ENCODE measurements at places on chromosomes 12 and 14.

DNA sequence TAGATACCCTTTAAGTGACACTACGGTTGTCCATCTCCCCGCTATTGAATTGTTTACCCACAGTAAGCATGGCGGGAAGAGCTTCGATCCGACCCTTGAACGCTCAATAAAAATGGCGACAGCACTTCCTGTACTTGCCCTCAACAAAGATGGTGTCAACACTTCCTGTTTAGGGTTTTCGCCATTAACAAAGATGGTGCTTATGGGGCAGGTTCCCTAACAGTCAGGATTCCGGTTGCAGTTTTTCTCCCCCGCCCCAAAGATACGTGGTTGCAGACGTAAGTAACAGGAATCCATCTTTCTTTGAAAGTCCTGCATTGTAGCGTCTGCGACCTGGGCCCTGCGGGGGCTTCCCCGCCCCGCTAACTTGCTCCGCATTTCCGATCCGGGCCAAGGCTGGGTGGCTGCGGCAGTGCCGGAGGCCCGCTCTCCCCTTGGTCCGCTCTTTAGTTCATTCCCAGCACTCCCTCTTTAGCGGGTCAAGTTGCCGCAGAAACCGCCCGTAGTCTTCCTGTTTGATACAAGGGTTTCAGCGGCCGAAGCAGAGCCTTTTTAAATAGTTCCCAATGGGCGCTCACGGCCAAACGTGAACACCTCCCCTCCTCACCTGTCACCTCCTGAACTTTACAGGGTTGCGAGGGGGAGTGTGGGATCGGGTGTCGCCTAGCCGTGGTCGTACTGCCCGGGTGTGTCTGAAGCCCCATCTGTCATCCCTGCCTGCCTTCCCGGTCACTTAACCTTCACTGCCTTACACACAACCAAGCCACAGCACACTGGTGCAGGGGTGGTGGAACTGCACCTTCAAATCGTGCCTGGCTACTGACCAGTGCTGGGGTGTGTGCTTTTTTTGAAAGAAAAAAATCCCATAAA lies at the start of gene CRADD:
Gene CRADD, plus strand, starts transcription at position 181 of the 870 bp plus-strand sequence.
- peak; percentile 97 for DNase-seq

DNA sequence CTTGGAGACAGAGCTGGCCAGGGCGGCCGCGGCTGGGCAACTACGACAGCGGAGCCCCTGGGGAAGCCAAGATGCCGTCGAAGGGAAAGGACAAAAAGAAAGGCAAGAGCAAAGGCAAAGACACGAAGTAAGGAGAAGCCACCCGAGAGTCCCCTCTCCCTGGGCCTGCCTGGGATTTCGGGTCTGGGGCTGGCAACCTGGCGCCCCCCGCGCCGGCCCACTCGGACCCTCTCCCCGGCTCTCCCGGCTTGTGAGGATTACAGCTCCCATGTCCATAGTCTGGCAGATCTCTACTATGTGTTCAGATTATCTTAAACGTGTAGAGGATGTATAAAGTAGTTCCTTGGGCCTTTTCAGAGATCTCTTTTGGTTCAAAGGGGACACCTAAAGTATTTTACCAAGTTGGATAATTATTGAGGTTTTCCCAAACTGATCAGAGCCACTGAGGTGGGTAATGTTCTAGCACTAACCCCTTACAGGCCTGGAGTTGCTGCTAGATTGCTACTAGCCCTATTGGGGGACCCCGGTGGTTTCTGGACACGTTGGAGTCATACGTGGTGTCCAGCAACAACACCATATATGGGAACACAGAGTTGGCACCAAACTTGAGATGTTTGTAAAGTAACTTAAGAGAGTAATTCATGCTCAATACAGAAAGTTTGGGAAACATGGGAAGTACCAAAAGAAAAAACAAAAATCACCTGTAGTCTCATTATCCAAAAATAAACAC lies 424 bp downstream of the BBOF1 start:
- DNase-seq: peak; percentile 50

DNA sequence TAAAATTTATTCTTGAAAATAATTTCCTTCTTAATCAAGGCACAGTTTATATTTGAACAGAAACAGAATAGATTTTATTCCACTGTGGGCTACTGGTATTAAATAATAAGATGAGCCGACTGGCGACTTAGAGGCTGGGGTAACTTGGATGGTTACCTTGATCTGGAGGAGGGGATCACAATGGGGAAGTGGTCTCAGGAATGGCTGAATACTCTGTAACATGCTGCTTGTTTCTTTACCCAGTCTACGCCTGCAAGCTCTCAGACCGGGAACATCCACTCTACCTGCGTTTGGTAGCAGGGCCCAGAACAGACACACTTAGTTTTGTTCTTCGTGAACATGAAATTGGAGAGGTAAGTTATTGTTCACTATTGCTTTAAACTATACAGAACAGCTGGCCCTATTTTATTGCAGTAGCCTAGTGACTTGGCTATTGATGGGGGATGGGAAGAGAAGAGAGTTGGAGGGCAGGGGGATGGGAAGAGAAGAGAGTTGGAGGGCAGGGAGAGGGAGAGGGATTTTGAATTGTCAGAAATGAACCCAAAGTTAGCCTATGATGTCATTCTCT lies 67.9 kb downstream of the GNS start:
- DNase-seq: no peak

DNA sequence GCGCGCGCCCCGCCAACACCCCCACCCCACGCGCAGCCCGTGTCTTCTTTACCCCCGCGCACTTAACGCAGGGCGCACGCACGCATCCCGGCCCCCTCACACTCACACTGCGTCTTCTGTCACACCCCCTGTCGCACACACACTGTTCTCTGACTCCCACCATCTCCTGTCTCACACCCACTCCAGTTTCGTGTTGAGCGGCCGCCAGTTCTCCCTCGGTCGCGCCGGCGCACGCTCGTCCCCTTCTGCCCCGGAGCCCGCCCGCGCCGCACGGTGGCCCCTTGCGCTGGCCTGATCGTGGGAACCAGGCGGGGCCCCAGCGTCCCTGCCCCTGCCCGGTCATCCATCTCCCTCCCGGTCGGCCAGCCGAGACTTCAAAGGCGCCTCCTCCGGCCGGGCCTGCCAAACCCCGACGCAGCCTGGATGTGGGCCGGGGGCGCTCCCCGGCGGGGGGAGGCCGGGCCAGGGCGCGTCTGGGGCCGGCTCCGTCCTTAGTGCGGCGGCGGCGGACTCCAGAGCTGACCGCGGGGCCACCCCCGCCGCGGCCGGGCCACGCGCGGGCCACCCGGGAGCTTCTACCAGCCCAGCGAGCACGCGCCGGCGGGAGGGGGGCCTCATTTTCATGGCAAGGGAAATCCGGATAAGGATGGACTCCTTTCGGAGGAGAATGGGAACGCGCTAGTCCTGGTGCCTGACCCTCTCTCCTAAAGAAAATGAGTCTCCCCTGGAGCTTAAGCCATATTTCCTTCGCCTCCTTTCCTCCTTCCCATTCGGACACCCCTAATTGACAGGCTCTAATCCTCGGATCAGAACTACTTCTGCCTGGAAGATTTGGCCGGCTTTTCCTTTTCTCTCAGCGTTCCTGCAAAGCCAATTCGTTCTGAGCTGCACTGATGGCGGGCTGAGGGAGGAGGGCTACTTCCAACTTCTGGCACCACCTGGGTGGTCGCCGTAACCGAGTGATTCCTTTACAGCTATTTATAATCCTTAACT lies 82.0 kb upstream of the HMGA2 start:
- DNase-seq: peak; percentile 27

GRCh38 chr12:67939611-67940010 lies 49.6 kb upstream of the IFNG-AS1 start:
- DNase-seq: no peak

DNA sequence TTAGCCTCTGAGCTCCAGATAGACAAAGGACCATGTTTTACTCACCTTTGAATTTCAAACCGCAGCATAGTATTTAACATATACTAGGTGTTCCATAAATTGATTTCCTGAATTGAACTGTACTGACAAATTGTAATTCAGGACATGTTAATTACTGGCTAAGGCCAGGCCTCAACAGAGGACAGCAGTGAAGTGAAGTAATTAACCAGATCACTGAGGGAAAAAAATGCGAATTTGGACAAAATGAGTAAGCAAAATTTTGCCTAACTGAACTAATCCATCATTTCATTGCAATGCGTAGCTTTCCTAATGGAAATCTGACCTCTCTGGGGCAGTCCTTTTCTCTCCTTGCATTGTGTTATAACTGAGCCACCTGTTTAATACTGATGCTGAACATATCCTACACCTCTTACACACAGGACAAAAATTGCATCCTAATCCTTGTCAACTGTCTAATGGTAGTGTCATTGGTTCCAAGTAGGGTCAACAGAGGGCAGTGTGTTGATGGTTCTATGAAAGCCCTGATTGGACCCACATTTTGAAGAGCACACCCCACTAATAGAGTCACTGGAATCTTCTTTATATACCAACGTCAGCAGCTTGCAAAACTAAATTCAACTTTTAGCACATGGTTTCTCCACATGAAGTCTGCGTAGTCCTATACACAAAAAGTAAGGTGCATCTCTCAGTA lies 148.4 kb downstream of the SLC25A21 start:
- DNase-seq: no peak

DNA sequence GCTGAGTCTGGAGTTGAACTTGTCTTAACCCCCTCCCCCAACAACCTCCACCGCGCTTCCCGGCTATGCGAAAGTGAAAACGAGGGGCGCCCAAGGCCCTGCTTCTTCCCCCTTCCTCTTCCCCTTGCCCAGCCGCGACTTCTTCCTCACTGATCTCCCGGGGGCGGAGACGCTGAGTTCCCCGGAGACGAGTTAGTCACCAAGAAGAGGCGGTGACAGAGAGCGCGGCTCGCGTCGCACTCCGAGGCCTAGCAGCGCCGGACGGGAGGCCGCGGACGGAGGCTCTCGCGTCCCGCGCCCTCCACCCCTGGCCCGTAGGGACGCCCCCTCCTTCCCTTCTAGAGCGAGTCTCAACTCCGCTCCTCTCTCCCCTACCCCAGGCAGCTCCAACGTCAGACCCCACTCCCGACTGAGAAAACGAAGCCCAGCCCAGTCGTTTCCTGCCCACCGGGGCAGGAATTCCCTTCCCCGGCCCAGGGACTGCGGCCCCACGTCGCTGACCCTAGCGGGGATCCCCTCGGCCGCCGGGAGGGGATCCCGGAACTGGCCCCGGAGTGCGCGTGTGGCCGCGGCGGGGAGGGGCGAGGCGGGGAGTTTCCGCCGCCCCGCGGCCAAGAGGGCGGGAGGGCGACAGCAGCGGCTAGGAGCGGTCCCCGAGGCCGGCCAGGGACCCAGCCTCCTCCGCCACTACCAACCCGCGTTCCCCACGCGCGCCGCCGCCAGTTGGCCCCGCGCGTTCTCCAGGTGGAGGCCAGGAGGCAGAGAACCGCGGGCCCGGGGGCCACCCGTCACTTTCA lies 1.4 kb downstream of the BAZ1A start:
- DNase-seq: peak; percentile 38

DNA sequence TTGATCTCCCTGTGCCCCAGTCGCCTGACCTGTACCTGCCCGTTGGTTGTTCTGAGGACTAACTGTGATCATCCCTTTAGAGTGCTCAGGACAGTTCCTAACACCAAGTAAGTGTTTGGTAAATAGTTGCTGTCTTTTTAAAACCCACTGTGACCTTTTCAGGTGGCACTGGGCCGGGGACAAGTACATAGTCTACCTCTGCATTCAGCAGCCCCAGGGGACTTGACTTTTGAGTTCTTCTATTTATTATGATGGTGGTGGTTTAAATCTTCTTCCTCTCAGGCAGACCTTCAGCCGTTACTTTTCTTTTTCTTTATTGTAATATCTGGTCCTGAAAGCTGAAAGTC lies 38.8 kb downstream of the EVL start:
- DNase-seq: no peak

- no peak for DNase-seq
These were observed 4.3 kb downstream of the NDUFA9 start for GRCh38 chr12:4653257-4653656.

GRCh38 chr12:96294831-96295230 lies 100.7 kb downstream of the ELK3 start:
- no peak for DNase-seq

- no peak for DNase-seq
These were observed 42.9 kb upstream of the AP4S1 start for GRCh38 chr14:30982533-30982932.

GRCh38 chr12:4106621-4107020 lies 166.9 kb upstream of the CCND2 start:
- no peak for DNase-seq

DNA sequence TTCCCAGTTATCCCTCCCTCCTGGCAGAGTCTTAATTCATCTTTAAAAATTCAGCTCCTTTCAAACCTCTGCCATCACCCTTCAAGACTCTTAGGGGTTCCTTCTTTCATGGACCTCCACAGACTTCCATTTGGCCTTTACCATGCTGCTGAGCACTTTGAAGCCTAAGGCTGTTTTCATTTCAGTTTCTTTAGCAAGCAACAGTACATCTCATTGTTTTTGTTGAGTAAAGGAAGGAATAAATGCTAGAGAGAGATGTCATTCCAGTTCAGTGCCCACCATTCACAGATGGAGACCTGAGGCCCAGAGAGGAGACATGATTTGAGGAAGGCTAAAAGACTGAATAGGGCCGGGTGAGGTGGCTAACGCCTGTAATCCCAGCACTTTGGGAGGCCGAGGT lies 1.3 kb upstream of the GAS2L3 start:
- no peak for DNase-seq

DNA sequence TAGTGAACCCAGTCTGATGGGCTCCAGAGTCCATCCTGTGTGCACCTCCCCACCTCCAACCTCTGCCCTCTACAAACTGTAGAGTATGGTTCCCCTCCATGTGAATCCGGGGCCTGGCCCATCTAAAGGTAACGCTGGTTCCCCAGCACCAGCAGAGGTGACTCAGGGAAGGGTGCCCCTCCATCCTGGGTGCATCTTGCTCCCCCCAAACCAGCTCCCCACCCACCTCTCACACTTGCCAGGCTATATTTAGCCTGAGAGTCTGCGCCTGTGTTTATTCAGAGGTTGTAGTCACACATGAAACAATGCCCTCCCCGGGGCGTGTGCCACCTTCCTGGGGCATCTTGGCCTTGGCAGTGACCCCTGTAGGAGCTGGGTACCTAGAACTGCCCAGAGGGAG lies 26.2 kb downstream of the RASAL1 start:
- DNase-seq: no peak

- no peak for DNase-seq
These were observed 29.1 kb downstream of the JDP2 start for GRCh38 chr14:75456997-75457335.

- no peak for DNase-seq
These were observed 178.5 kb downstream of the KIF26A start for GRCh38 chr14:104316723-104317491.

GRCh38 chr12:82833481-82833880 lies 146.8 kb downstream of the TMTC2 start:
- DNase-seq: no peak

GRCh38 chr14:96117101-96117897 lies 78.1 kb downstream of the C14orf132 start:
- no peak for DNase-seq
